ENCODE measurements at places on chromosomes 1 and 21. TPM values are rescaled to one million over a fixed set of nuclear protein-coding genes. Genes with fewer than 3 reads are reported as not detected.

Gene CD1B
- not detected for total RNA-seq

Gene GNG4
- not detected for total RNA-seq

Gene NTNG1
- total RNA-seq = 0.13 TPM

Gene TPTE
- not detected for total RNA-seq

Gene MSH4
- total RNA-seq = 0.27 TPM

Gene HPDL
- total RNA-seq = 9.7 TPM

Gene FALEC
- not detected for total RNA-seq

Gene TMEM9
- total RNA-seq = 27.7 TPM

Gene NMNAT1
- total RNA-seq = 10.3 TPM

Gene MEX3A
- 8.3 TPM for total RNA-seq

Gene CNR2
- not detected for total RNA-seq

Gene PCBP3
- total RNA-seq = 0.40 TPM

Gene DCST1
- not detected for total RNA-seq

Gene ELOA
- 60.9 TPM for total RNA-seq

Gene NBPF6
- total RNA-seq = not detected

Gene HPCAL4
- total RNA-seq = not detected

Gene LCE6A
- total RNA-seq = not detected

Gene TRIM63
- total RNA-seq = not detected

Gene AK5
- total RNA-seq = 8.2 TPM

Gene UQCRHL
- total RNA-seq = 2.3 TPM

Gene DIO1
- total RNA-seq = not detected

Gene TENT5C
- 0.14 TPM for total RNA-seq

Gene TP73
- total RNA-seq = 0.13 TPM

Gene PSMA5
- 86.4 TPM for total RNA-seq

Gene CDK18
- 0.13 TPM for total RNA-seq

All from thoracic aorta endothelial cell (primary cell).